Activated CD8-positive, alpha-beta memory T cell treated with anti-CD3 and anti-CD28 coated beads for 1 hour (primary cell): ENCODE measurements at places on chromosomes 13 and 19.

GRCh38 chr19:8148410-8149260 is 757 bp downstream of the FBN3 start:
- no peak for DNase-seq

GRCh38 chr19:33866696-33867095 is 70.0 kb downstream of the KCTD15 start:
- DNase-seq, result no peak

DNA sequence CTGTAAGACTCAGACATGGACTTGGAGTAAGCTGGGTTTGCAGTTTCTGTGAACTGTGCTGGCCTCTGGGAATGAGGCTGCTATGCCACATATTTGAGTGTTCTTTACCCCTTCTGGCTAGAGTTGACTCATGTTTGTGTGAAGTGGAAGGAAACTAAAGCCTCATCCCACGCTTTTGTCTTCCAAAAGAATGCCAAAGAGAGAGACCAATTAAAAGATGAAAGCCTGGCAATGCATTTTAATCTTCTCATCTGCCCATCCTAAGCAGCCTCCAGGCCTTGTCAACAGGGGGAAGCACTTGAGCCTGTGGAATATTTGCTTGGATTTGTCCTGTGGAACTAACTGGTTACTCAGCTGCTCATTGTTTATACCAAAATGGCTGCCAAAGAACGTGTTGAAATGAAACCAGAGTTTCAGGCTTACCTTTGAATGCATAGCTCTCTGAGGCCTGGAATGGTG is 49.1 kb downstream of the LMO7 start:
- no peak for DNase-seq

DNA sequence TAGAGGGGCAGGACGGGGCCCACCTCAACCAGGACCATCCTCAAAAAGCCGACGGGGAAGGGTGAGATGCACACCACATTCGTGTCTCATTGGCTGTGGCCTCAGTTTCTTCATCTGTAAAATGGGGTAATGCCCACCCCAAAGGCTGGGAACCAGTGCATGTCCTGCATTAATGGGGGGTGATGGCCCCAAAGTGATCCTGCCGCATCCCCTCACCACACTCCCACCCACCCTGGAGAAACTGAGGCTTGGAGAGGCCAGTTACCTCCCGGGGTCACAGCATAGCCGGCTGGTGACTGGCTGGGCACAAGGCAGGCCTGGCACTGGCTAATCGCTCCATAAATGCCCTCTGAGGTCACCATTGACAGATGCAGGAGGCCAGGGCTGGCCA is 640 bp upstream of the MIDN start:
- DNase-seq, result no peak

GRCh38 chr19:46713781-46714443 is 3.0 kb downstream of the PRKD2 start:
- DNase-seq, result peak; percentile 62

- no peak for DNase-seq
Observed at GRCh38 chr13:61795580-61795979, 379.9 kb upstream of the PCDH20 start.

DNA sequence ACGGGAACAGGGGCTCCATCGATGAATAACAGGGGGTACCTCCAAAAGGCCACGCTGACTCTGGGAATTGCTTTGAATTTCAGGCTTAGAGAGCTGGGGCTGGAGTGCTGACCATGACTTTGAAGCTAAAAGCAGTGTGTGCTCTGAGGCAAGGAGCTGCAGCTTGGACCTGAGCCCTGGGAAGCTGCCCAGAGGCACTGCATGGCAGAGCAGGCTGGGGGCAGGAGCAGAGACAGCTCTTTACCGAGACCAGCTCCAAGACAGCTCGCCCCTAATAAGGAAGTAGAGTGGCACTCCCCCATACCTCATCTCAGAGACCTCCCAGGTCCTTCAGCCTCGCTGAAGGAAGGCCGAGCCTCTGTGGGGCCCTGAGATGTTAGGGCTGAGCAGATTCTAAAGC is 200.2 kb downstream of the COL4A1 start:
- DNase-seq, result no peak

- DNase-seq, result no peak
Observed at GRCh38 chr13:44044547-44045179, 165.0 kb downstream of the LACC1 start.

- no peak for DNase-seq
Observed at GRCh38 chr13:113327766-113328471, 30.9 kb downstream of the LAMP1 start.

DNA sequence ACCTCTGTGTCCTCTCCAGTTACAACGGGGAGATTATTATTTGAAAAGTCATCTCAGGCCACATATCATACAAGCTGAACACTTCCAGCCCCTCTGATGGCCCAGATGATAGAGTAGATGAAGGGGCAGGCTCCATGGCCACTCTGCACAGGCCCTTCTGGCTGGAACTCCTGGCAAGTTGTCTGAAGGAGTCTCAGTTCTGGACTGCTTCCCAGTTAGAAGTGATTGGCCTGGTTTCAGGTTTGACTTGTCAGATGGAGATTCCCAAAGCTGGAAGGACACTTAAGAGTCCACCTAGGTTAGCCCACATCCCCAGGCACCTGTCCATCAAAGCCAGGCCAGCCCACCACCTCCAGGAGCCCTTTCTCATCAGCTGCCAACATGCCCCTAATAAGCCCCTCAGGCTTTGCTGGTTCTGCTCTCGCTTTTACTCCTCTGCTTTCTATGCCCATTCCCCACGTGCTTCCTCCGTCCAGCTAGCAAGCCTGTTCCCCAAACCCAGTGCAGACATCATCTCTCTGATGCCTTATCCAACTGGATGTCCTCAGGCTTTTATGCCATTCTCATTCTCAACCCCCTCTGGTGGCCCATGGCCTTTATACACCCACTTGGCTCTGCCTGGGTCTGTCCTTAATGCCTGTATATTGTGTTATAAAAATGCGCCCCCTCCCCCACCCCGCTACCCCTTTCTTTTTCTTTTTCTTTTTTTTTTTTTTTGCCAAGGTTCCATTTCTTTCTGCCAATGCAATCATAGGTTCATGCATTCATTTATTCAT is 56.5 kb downstream of the HSPH1 start:
- DNase-seq, result no peak

DNA sequence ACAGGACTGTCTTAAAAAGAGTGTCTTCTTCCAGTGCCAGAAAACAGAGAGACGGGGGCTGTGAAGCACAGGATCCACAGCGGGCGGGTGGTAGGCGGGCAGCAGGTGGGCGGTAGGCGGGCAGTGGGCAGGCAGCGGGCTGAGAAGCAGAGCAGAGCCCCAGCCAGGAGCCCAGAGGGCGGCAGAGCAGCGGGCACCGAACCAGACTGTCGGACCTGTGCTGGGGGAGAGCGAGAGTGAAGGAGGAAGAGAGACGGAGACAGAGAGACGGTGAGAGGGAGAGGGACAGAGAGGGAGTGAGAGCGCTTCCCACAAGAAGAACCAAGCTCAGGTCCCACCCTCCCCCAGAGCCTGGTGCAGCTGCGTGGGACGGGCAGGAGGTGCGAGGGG is 30.3 kb downstream of the RASA3 start:
- DNase-seq, result no peak

DNA sequence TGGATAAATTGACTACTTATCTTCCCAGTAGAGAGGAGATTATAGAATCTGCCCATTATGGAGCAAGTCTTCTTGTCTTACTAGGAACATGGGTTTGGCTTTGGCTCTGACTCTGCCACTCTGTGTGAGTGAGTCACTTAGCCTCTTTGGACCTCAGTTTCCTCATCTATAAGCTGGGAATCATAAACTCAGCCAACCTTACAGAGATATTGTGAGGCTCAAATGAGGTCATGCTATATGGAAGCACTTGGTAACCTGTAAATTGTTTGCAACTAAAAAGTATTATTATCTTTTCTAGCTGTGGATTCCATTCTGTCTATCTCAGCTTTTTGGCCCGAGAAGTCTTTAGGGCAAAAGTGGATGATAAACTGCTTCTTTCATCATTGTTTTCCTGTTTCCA is 186.8 kb upstream of the TSC22D1 start:
- no peak for DNase-seq

- DNase-seq, result no peak
Observed at GRCh38 chr19:18543814-18544475, 572 bp upstream of the FKBP8 start.
